ENCODE measurements at places on chromosomes 2 and 18.

- no peak for DNase-seq
Measured at GRCh38 chr2:239956818-239957261, 68.3 kb downstream of the NDUFA10 start.

DNA sequence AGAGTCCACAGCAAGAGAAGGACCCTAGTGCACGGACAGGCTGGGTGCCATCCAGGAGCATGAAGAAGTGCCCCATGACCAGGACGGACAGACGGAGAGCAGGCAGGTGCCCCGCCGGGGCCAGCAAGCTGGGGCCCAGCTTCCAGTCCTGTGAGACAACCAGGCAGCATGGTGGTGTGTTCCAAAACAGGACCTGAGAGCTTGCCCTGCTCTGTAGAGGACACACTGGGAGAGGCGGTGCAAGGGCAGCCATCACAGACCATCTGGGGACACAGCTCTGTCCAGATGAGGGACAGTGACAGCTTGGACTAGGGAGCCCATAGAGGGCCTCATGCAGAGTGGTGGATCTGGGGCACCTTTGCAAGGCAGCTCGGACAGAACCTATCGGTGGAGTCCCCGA is 279.8 kb downstream of the EIPR1 start:
- no peak for DNase-seq

DNA sequence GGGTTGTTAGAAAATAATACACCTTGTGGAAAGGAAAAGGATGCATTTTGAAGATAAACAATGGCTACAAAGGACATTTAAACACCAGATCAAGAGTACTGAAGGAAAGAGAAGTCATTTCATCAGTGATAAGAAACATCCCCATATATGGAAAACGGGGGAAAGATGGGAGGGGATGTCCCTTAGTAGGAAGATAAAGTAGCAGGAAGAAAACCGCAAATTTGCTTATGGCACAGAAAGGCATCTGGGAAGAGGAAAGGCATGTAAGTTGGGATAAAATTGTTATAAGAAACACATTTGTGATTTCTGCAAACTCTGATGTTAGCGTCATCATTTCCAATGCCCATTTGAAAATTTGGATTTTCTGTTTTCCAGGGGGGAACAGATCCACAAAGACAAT is 10.5 kb upstream of the LYPD1 start:
- DNase-seq: no peak

DNA sequence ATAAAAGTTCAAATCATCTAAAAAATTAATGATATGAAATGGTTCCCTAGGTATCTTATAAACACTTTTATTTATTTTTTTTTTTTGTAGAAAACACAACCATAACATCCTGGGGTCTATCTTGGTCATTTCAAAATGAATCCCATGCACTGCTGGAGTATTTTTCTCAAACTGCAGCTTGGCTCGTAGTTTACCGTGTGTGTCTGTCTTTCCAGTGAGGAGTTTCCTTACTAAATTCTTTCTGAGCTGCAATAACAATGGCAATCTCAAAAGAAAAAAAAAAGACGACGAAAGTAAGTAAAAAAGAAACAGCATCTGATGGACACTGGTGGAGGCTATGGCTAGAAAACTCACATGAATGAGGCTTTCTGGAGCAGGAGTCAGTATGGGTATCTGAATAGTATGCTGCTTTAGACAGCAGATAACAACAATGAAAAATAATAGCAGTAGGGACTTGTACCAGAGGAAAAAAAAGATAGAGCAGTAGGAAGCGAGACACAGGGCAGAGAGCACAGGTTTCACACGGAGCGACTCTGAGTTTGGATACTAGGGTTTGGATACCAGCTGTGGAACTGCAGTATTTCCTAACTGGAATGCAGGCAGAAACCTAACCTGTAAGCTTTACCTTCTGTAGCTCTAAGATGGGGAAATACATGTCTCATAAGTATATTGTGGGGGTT is 43.5 kb downstream of the CALCRL start:
- DNase-seq: peak; percentile 39

GRCh38 chr18:47606526-47606925 is 323.9 kb downstream of the SMAD2 start:
- no peak for DNase-seq

DNA sequence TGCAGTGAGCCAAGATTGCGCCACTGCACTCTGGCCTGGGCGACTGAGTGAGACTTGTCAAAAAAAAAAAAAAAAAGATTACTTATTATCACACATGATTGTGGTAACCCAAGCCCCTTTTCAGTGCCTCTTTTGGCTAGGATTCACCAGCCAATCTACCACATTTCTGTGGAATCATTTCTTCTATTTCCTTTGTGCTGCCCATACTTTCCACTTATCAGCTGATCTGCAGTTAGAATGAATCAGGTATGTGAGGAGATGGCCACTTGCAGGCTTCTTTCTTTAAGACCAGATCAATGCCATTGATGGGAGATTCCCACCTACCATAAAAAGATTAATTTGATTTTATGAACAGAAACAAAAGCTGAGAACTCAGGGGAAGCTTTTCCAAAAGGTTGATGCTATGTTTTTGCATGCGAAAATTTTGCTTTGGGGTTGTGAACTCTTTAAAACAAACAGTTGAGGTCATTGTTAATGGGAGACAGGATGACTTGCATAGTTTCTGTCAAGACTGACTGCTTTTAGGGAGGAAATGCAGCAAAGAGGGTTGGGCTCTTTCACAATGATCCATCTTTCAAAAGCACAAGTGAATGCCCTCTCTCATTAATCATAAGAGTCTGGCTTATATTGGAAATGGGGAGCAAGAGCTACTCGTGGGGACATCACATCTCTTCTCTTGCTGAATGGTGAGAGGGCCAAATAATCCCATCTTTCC is 66.9 kb upstream of the CYP26B1 start:
- peak; percentile 53 for DNase-seq

DNA sequence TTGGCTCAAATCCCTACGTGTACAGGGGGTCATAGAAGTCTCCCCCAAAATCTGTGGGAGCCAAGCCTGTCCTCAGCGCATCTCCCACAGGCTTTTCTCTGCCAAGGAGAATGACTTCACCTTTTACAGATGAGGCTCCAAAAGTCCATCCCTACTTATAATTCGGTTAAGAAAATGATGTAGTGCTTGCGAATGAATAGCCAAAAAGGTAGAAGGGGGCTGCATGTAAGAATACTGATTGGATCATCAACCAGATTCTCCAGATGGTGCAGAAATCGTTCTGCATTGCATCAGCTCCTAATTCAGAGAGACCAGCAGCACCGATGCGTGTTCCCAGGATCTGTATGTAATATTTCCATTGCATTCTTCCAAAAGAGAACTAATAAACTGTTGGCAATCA is 91.9 kb downstream of the EPHA4 start:
- no peak for DNase-seq

- peak; percentile 56 for DNase-seq
Measured at GRCh38 chr18:63016270-63016669, 300.9 kb downstream of the PHLPP1 start.

DNA sequence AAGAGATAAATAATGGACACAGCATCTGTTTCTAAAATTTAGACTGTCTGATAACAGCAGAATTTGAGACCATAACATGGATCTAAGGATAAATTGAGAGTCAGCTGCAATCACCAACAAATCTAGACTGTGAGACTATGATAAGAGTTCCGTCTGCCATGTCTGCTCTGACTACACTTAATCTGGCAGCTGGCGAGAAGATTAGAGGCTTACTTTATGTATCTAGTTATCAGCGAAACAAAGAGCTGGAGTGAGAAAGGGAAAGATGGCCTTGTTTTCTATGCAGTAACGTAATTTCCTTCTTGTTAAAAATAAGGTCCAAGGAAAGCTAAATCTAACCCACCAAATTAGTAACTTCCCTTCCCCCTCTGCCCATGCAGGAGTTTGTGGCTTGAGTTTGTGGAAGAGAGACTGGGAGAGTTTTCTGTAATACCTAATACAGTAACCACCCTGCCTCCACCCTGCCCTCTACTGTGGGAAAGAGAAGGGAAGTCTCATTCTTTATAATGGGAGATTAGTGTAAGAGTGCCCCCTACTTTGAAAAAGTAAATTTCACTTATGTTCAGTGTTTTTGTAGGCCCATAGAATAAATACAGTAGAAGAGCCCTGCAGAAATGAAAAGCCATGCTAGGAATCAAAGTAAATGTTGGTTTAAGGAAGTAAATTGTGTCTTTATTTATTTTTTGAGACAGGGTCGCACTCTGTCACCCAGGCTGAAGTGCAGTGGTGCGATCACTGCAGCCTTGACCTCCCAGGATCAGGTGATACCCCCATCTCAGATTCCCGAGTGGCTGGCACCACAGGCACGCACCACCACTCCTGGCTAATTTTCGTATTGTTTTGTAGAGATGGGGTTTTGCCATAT is 27.5 kb downstream of the EML4 start:
- DNase-seq: peak; percentile 68

- no peak for DNase-seq
Measured at GRCh38 chr18:7023581-7023980, 94.0 kb downstream of the LAMA1 start.

- no peak for DNase-seq
Measured at GRCh38 chr2:137771064-137771463, 193.2 kb upstream of the HNMT start.

GRCh38 chr18:74935434-74935833 is 273.5 kb downstream of the PTGR3 start:
- DNase-seq: no peak

DNA sequence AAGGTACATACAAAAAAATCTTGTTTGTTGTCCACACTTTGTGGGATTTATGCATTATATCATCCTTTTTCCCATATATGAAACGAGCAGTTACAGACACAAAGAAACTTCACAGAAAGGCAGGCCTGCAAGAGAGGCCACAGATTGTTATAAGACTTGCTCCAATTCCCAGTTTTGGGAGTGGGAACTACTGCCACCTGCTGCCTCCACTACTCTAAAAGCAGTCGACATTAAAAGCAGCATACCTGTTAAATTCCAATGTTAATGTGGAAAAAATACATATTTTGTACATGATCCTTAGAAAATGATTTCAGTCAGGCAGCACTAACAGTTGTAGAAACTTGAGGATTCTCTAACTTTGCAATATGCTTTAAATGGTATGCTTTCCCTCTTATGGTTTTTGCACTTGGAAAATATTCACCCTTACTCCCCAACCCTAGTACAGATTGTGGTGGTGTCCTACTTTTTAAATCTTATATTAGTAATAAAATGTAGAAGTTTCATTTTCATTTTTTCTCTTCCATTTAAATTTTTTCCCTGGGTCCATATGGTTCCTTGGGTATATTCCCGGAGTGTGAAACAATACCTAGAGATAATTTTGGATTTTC is 37.9 kb downstream of the SLC38A11 start:
- DNase-seq: peak; percentile 50

GRCh38 chr2:54853616-54854310 is 130.3 kb downstream of the EML6 start:
- DNase-seq: no peak

DNA sequence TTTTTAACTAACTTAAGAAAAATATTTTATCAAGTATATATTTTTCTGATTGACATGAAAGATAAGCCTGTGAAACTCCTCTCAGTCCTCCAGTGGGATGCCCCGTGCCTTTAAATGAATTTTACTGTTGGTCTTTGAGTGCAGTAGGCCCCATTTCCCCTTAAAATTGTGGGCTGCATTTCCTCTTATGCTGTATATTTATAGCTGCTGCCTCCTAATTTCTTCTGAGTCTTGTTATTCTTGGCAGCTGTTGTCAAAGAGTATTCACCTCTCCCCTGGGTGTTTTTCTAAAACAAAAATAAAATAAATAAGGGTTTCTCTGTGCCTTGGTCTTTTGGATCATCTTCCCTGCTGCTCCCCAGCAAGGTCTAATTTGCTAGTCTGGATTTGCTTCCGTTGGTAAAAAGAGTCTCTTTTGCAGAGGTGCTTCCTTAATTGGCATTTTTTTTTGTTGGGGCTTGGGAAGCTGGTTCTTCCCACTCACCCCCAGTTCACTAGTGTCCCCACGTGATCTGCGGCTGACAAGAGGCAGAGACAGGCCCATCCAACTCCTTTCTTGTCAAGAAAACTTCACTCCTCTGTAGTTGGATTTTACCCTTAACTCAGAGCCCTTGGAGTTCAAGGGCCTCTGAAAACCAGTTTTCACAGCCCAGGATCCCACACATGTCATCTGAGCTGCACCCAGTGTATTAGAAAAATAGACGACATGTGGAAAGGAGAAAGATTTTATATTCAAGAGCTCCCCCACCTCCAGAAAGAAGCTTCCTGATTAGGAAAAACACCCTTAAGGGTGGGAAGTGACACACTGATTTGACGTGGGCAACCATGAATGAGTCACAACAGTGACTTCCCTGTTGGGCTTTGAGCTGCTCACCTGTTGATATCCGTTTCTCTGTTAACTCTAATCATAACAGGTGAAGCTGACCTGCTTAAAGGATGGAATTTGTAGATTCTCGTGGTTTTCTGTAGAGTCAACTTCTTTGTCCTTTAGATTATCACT is 431.5 kb downstream of the DCDC2C start:
- DNase-seq: peak; percentile 17

DNA sequence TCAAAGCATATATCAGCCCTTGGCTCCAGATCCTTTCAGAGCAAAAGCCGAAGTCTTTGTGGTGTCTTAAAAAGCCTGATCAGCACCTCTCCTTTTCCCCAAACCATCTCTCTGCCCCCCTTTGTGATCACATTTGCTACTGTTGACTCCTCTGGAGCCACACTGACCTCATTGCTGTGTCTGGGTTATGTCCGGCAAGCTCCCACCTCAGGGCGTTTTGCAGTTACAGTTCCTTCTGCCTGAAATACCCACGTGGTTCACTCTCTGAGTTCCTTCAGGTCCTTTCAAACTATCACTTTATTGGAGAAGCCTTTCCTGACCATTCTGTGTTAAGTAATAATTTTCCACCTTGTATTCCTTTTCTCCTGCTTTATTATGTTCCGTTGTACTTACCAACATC is 11.8 kb downstream of the C2orf69 start:
- no peak for DNase-seq

- peak; percentile 62 for DNase-seq
Measured at GRCh38 chr2:197803033-197803444, 1.4 kb upstream of the PLCL1 start.

DNA sequence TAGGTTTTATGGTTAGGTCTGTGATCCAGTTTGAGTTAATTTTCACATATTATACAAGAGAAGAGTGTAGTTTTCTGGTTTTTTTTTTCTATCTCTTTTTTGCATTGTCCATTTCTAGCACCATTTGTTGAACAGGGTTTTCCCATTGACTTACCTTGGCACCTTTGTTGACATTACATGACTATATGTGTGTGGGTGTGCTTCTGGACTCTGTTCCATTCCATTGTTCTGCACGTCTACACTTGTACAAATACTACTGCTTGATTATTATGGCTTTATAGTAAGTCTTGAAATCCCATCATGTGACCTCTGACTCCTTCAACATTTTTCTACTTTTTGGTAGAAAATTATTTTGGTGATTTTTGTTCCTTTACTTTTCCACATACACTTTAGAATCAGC is 38.7 kb downstream of the UBE2F start:
- no peak for DNase-seq

DNA sequence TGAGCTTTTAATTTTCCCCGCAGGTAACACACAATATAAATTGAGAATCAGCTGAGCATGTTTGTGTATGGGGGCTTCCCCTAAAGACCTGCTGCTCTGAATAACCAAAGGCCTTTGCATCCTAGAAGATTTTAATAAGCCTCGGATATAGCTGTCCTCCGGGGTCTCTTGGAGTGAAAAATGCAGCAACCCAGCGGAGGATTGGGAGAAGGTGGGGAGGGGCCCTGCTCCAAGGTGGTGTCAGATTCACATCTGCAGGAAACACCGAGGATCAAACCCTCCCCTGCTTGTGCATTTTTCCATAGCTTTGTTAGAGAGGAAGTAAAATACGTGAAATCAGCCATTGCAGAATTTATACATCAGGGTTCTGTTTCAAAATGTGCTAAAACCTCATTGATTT is 63.0 kb upstream of the OTOF start:
- DNase-seq: no peak

GRCh38 chr18:48631851-48632250 is 93.0 kb downstream of the CTIF start:
- DNase-seq: no peak

GRCh38 chr2:53096351-53096750 is 671.3 kb upstream of the CHAC2 start:
- no peak for DNase-seq
